D721Med (cell line): ENCODE measurements at places on chromosomes 11 and 22.

GRCh38 chr11:17439316-17439782 is 37.3 kb downstream of the ABCC8 start:
- no peak for DNase-seq

GRCh38 chr11:1845561-1846452 is 7.0 kb downstream of the TNNI2 start:
- DNase-seq, result no peak

DNA sequence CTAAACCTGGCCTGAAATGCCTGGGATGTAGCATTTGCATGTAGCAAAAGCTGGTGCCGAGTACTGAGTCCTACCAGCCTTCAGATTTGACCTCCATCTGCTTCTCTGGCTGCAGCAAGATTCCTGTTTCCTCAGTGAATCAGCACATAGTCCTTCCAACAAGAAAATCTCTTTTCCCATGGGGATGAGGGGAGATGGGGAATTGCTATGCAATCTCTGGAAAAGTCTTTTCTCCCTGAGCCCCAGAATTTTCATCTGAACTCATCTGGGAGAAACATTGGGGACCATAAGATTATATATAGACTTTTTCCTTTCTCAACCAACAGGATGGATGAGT is 32.0 kb upstream of the YWHAH start:
- DNase-seq, result no peak

- DNase-seq, result no peak
These were observed 323.3 kb downstream of the TENM4 start for GRCh38 chr11:79117488-79117887.

- DNase-seq, result no peak
These were observed 51.9 kb downstream of the CD44 start for GRCh38 chr11:35190804-35191348.

GRCh38 chr11:10304495-10305261 is at the start of gene ADM:
ADM (plus strand) TSS chr11:10305073; CDS start chr11:10305701, 628 bp downstream.
- DNase-seq, result no peak

DNA sequence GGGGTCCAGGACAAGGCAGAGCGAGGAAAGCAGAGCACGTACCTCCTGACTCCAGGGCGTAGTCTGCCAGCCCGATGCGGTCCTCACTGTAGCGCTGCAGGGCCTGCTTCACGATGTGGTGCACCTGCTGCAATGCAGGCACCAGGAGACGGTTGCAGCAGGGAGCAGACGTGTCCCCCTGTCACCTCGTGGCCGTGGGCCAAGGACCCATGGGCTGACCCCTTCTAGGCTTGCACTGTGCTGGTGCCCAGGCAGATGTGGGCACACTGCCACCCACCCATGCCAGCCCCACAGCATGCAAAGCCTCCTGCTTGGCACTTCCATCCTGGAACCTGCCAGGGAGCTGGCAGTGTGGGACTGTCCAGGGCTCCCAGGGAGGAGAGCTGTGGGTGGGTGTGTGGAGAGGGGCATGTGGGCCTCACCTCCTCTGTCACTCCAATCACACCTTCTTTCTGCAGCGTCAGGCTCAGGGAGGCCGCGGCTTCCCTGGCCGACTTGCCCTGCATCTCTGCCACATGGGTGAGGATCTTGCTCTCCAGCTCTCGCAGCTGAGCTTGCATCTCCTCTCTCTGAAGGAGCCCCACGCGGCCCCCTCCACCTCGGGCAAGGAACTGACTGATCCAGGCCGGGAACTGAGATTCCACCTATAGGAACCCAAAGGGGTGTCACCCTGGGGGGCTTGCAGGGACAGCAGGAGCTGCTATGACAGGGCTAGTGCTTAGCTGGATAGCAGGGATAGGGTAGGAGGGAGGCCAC is 16.3 kb downstream of the SUN2 start:
- no peak for DNase-seq

GRCh38 chr22:47406180-47406834 is 643.9 kb downstream of the TBC1D22A start:
- no peak for DNase-seq

DNA sequence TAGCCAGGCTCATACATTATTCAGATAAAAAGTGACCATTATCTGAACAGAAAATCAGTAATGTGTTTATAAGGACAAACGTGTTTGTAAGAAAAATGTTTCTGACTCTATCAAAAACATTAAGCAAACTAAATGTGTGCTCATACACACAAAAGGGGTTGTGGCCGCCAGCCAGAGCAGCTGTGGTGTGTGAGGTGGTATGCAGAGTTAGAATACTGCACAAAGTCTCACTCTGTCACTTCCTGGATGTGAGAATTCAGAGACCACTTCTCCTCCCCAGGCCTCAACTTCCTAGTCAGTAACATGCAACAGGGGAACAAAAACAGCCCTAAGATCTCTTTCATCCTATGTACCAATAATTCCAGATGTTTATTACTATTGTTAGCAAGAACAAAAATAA is 9.4 kb downstream of the OR5B21 start:
- DNase-seq, result no peak

GRCh38 chr11:103927535-103927934 is 108.9 kb upstream of the DDI1 start:
- no peak for DNase-seq

GRCh38 chr11:119314726-119315125 is 2.2 kb downstream of the MCAM start:
- no peak for DNase-seq

GRCh38 chr11:62306227-62306626 is 7.4 kb upstream of the SCGB1D4 start:
- no peak for DNase-seq

GRCh38 chr11:119118227-119118626 is 3.2 kb upstream of the HINFP start:
- DNase-seq, result no peak

DNA sequence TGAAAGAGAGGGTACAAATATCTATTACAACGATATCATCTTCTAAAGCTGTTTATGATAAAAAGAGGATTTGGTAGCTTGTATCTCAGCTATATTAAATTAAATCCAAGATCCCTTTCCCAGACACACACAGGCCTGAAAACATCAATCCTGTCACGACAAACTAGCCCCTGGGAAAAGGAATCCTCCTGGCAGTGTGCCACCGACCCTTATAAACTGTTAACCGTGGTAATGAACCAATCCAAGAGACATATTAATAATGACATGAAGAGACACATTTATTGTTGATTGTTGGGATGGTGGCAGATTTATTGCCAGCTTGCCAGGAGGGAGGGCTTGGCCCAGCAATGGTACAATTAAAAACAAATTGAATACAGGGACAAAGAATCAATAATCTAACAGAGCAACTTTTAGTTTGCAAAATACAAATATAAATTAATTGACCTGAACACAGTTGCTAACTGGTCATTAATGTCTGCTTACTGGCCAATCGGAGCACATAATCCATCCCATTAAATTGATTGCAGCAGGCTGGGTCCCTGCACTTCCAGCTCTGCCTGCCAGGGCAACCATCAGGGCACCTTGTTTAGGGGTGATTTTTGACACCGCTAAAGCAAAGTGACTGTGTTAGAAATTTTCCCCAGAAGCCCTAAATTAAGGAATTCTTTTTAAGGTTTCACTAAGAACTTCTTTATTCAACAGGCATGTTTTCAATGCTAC is 887.6 kb downstream of the OPCML start:
- DNase-seq, result no peak

DNA sequence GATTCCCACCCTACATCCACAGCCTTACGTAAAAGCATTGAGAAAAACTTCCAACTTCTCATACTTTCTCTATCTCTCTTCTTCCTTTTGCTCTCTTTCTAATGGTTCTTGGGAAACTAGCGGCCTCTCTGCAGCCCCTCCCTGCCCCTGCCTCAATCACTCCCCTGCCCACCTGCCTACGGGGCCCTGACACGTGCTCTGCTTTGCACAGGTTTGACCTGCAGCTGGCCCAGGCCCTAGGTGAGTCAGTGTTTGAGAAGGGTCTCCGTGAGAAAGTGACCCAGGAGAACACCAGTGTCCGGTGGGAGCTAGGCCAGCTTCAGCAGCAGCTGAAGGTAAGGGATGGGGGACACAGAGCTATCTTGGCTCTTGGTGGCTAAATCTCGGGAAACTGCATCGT is 160.4 kb downstream of the MYO18B start:
- no peak for DNase-seq

DNA sequence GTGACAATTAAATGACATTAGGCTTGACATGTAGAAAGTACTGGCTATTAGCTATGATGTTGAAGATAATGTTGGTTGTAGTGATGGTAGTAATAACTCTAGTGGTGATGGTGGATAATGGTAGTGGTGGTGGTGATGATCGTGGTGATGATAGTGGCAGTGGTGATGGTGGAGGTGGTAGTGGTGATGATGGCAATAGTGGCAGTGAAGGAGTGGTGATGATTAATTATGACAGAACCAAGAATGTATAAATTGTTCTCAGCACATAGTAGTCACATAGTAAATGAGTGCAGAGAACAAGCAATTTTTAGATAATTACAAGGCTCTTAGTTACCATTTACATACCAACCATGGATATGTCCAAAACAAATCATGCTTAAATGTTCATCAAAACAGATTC is 5.3 kb upstream of the CD44 start:
- DNase-seq, result no peak

DNA sequence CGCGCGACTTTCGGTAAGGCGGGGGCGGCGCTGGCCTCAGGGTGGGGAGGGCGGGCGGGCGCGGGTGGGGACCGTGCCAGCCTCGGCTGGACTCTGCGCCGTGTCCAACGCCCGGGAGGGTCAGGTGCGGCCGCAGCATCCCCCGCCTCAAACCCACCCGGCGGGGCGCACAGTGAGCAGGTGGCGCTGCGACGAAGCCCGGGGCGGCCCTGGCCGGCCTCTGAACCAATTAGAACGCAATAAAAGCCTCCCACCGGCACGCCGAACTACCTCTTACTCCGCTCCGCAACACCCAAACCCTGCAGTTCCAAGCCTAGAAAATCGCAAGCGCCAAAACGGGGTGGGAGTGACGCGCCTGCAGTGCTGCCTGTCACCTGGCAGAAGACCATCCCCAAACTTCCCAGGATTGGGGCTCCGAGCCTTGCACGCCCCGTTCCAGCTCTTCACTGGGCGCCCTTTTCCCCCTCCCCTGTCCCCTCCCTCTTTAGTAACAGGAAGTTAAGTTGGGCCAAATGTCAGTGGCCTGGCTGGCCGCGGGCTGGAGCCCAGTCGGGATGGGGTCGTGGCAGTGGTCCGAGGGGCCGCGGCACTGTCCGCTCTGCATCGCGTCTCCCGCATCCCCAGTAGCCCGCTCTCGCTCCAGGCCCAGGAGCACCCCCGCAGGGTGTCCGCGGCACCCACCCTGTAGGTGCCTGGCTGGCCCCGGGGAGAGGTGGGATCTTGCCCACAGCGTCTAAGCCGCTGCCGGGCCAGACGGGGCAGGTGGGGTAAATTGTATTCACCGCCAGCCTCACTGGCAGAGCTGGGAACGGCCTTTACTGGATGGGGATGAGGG is 541 bp downstream of the MICAL2 start:
- DNase-seq, result no peak

DNA sequence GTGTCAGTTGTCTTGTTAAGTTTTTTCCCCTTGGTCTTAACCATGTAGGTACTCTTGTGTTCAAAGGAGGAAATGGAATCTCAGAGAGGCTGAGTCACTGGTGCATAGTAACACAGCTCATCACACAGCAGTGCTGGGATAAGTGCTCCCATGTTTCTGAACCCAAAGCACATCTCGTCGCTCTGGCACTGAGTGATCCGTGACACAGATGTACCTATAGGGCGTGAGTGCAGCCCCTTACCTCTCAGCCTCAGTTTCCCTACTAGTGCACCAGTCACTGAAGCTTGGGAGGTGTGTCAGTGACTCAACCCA is 234.0 kb downstream of the ST3GAL4 start:
- DNase-seq, result no peak

GRCh38 chr11:87141980-87142514 is 104.3 kb downstream of the TMEM135 start:
- DNase-seq, result no peak

DNA sequence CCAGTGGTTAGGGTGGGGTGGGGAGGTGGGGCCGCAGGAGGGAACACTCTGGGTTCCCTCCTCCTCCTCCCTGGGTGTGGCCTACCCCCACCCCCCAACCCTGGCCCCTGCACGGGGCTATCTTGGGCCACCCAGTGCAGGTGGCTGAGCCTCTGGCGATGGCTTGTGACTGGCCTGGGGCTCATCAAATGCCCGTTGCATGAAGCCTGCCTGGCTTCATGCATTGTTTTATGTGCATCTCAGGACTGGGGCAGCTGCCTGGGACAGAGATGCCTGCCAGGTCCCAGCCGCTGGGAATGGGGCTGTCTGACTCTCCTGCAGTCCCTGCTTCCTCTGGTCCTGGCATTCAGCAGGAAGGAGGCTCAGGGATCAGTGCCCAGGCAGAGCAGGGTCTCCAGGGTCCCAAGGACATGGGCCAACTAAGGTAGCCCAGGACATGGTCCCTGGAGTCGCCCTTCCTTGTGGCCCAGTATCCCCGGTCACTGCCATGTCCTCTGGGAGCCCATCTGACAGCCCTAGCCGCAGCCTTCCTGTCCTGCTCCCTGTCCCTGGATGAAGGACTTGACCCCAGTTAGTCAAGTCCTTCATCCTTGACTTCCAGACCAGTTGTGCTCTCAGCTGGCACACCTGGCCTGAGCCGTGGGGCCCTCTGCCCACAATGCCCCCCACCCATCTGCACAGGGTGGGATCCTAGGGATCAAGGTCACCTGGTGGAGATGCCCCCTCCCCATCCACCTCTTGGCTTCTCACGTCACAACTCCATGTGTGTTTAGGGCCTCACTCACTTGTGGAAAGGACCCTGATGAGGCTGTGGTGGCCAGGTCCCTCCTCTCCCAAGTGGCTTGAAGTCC is 112.1 kb upstream of the FGF3 start:
- no peak for DNase-seq

DNA sequence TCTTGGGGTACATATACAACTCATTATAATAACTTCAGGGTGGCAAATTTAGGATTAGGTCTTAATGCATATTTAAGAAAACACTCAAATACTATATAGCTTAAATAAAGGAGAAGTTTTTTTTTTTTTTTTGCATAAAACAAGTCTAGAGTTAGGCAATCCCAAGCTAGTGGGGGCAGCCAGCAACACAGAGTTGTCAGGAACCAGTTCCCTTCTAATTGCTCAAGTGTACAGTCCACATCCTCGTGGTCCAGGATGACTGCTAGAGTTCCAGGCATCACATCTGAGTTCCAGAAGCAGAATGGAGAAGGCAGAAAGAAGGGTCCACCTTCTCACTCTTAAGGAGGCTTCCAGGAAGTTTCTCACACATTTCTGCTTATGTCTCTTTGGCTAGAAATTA is 261.9 kb upstream of the PLET1 start:
- no peak for DNase-seq

DNA sequence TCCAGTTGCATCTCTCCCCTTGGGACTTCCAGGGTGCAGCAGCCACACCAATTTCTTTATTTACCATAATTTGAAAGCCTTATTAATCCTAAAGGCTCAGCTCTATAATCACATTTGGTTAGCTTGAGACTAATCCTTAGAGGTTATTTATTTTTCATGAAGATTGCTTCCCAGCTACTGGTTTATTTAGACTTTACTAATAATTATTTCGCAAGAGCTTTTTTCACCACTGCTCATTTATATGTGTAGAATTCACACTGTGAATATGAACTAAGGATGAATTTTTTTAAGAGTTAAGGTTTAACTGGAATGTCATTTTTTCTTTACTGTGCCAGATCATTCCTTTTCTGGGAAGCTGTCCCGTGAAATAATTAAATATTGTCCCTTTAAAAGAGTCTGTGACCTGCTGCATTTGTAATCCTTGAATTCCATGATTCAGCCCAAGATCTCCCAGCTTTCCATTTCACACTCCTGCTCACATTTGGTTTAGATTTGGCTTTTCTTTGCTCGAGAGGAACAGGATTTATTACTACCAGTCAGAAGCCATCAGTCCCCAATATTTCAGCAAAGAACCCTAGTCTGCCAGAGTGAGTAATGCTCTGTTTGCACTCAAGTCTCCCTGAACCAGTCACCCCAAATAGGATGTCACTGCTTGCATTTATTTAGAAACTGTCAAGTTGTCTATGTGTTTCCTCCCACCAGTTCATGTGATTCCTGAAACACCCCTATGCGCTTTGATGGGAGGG is 4.4 kb upstream of the CD44 start:
- peak; percentile 34 for DNase-seq
